ENCODE measurements at places on chromosomes 12 and 14. TPM values are rescaled to one million over a fixed set of nuclear protein-coding genes. Genes with fewer than 3 reads are reported as not detected.

SLC16A7 gene
- total RNA-seq, result 41.8 TPM

LPAR5 gene
- 5.1 TPM for total RNA-seq

MYH6 gene
- 0.60 TPM for total RNA-seq

SIVA1 gene
- total RNA-seq, result 87.1 TPM

AJUBA gene
- total RNA-seq, result 3.8 TPM

HOXC13 gene
- not detected for total RNA-seq

WDR89 gene
- total RNA-seq, result 26.4 TPM

NID2 gene
- not detected for total RNA-seq

RIPK3 gene
- 11.1 TPM for total RNA-seq

FOXM1 gene
- total RNA-seq, result 105 TPM

TAS2R7 gene
- not detected for total RNA-seq

TRPV4 gene
- not detected for total RNA-seq

GPR137C gene
- 0.51 TPM for total RNA-seq

EIF2B1 gene
- total RNA-seq, result 70.9 TPM

SIX6 gene
- total RNA-seq, result not detected

MIP gene
- total RNA-seq, result not detected

SIRT4 gene
- total RNA-seq, result 3.3 TPM

ZNF385A gene
- total RNA-seq, result 1.8 TPM

CD63 gene
- total RNA-seq, result 180 TPM

MFAP5 gene
- total RNA-seq, result not detected

TAS2R42 gene
- not detected for total RNA-seq

ACOT6 gene
- total RNA-seq, result not detected

KCNC2 gene
- total RNA-seq, result not detected

FOXG1 gene
- total RNA-seq, result not detected

DTX1 gene
- 17.3 TPM for total RNA-seq

CLEC2A gene
- total RNA-seq, result not detected

SERPINA9 gene
- not detected for total RNA-seq

BCL2L14 gene
- 15.7 TPM for total RNA-seq

HOXC9 gene
- not detected for total RNA-seq

RHEBL1 gene
- total RNA-seq, result 19.7 TPM

Data from activated naive CD4-positive, alpha-beta T cell treated with anti-CD3 and anti-CD28 coated beads, Interleukin-2, amount 50 U/mL, for 72 hours (primary cell).